Smooth muscle cell of the pulmonary artery (primary cell): ENCODE measurements at places on chromosomes 1 and 21. TPM values are rescaled to one million over a fixed set of nuclear protein-coding genes. Genes with fewer than 3 reads are reported as not detected.

The CRTC2 gene
- total RNA-seq = 6.3 and 6.7 TPM in 2 replicates

The NOS1AP gene
- 0.20 TPM in 1 of 2 replicates, not detected in the other for total RNA-seq

The PHACTR4 gene
- 7.3 and 10.0 TPM in 2 replicates for total RNA-seq

The ROR1 gene
- 12.6 and 16.6 TPM in 2 replicates for total RNA-seq

The OR6N1 gene
- total RNA-seq = not detected in 2 replicates

The POGK gene
- 21.4 and 22.7 TPM in 2 replicates for total RNA-seq
